ENCODE measurements at places on chromosomes 2 and 18.

DNA sequence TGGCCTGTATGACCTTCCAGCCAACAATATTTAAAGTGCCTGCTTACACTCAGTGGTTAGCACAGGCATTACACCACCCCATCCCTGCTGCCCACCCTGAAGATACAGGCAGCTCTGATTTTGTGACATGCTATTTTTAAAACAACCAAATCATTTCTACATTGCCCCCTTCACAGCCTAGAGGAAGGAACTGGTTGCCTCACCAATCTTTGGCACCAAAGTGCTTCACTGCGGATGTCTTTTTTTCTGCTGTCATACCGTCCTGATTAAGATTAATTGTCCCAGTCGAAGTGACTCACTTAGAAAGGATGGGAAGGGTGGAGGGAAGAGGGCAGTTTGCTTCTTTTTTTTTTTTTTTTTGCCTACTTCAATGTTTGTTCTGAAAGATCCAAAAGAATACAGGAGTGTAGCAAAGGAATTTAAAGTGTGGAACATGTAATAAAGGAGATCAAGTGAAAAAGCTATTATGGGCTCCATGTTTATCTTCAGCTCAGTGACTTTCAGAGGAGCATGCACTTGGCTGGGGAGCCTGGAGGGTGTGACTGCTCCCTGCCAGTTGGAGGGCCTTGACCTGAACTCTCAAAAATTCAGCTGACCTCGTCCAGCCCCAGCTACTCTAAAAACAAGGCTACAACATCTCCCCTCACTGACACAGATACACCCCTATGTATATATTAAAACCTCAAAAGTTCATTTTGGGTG, 501.1 kb upstream of the TNP1 start:
- DNase-seq = no peak

DNA sequence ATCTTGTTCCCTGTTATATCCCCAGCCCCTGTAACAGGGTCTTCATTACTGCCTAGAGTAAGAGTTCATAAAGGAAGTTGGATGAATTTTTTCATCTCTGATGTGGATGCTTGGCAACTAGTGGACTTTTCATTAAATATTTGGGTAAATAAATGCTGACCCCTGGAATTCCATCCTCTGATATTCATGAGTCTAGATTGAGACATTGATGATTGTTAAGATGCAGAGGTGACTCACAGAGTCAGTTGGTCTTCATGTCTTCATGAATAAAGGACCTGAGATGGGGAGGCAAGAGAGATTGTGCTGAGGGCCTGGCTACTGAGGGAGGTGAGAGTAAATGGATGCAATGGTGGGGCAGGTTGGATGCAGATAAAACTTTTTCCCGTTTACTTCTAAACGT, 132.7 kb upstream of the NT5C1B start:
- DNase-seq = no peak

DNA sequence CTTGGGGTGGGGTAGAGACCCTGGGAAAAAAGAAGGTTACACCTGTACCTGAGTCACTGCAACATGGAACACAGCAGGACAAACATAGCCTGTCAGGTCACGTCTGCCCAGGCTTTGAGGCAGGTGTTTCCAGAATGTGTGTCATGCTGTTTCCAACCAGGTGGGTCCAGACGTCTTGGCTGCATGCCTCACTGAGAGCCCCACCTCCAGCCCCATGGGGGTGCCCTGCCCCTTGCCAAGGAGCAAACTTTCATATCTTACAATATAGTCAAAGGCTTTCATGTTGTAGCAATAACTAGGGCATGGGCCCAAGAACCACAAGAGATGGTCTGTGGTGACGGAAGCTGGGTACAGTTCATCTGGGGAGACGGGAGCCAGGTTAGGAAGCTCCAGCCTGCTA, 499.7 kb downstream of the BCL11A start:
- DNase-seq = peak; percentile 81

- no peak for DNase-seq
Measured at GRCh38 chr2:170408461-170409163, 230.7 kb downstream of the MYO3B start.

DNA sequence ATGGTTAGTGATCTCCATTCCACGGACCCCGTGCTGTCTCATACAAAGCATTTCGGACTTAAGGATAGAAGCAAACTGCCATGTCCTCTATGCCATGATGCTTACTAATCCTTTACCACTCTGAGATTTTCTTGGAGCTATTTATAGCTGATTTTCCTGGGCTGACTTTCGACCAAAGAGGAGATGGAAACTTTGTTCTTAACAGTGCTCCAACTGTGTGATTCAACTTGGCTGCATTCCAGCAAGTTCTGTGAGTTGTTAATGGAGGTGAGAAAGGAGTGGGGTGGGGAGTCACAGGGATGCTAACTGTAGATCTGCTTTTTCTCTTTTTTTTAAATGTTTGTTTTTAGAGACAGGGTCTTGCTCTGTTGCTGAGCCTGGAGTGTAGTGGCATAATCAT, 45.5 kb upstream of the MSH2 start:
- DNase-seq = no peak

DNA sequence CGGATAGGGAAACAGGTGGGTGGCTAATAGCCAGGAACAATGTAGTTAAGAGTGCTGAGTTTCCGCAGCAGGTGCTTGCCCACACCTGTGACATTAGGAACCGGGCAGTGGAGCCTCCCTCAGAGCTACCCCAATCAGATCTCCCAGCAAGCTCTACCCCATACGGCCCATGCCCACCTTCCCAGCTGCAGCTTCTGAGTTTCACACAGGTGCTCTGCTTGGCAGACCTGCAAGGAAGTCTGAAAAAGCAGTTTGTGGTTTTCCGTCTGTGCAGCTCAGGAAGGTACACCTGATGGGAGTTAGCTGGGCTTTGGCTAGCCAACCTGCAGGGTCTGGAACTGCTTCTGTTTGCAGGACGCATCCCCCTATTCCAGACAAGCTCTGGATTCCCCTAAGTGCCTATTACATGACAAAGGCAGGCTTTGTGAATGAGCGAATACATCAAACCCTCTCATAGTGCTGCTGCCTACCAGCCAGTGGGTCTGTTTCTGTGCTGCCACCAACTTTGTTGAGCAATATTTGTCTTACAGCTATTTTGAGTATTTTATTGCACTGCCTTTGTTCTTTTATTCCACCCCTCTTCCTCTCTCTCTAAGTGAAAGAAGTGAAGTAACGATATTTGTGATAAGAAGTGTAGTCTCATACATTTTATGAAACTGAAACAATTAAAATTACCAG, 24.7 kb upstream of the CEP68 start:
- no peak for DNase-seq

- no peak for DNase-seq
Measured at GRCh38 chr2:48733067-48733503, 22.4 kb downstream of the LHCGR start.

DNA sequence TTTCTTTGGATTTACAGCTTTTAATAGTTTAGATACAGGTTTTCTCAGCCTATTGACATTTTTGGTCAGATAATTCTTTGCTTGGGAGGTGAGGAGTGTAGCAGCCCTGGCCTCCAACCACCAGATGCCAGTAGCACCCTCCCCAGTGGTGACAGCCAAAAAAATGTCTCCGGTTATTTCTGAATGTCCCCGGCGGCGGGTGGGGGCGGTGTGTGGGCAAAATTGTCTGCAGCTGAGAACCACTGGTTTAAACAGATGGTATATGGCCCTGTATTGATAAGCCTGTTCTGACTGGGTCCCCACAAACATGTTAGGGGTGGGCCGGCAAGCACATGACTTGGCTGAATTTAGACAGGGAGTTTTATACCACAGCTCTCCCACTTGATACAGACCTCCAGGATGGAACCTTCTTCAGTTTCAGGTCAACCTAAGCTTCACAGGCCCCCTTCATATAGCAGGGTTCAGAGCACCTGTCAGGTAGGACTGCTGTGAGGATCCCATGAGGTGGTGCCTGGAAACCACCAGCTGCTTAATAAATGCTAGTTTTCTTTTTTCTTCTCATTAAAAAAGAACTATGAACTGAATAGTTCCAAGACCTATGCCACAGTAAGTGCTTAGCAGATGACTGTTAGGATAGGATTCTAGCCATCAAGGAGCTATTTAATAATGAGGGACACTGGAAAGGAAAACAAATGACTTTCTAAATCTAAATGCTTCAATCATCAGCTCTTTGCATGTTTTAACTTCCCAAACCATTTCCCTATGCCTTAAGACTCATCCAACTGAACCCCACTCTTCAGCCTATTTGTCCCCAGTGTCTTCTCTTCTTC, 18.1 kb downstream of the LPIN2 start:
- no peak for DNase-seq

- DNase-seq = no peak
Measured at GRCh38 chr2:32990556-32990955, 43.8 kb downstream of the LTBP1 start.

DNA sequence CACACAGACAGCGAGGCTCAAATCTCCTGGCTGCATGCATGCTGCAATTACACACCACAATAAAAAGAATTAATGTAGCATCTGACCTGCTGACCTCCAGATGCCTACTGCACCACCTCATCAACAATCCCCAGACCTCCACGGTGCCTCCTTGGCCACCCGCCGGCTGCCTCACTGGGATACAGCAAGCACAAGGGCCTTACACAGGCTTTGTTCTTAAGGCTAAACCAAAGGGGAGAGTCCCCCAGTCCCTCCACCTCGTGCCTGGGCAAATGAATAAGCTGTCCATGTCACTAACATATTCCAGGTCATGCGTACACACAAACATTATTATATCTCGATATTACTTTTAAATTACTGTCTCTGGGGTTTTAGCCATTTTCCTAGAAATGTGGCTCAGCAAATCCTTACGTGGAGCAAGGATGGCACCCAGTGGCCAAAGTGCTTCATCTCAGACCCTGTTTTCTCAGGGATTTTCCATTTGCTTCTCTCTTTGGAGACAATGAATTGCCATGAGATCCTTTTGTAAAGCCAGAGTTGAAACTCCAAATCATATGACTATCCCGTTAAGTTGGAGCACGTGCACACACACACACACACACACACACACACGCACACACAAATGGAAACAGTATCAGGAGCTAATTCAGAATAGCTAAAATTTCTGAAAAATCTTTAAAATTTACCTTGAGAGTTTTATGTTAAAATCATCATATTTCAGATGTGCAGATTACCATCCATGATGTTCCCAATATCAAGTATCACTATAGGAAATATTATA, 313.8 kb downstream of the PDE11A start:
- peak; percentile 20 for DNase-seq

DNA sequence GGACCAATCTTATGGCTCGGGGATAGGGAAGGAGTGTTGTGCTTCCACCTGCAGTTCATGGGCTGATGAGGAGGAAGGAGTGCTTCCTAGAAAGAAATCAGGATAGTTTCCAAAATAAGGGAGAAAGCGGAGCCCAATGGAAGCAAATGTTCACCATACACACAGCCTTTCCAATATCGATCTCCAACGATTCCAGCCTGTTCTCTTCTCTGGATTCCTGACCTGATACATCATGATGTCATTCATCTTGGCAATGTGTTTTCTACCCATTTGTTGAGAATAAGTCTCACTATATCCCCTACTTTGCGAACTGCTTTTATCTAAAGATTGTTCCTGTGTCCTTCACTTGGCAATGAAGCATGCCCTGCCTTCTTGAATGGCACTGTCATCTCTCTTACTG, 205.3 kb upstream of the SIX2 start:
- no peak for DNase-seq

GRCh38 chr2:235433860-235434259, 60.0 kb upstream of the AGAP1 start:
- DNase-seq = no peak

DNA sequence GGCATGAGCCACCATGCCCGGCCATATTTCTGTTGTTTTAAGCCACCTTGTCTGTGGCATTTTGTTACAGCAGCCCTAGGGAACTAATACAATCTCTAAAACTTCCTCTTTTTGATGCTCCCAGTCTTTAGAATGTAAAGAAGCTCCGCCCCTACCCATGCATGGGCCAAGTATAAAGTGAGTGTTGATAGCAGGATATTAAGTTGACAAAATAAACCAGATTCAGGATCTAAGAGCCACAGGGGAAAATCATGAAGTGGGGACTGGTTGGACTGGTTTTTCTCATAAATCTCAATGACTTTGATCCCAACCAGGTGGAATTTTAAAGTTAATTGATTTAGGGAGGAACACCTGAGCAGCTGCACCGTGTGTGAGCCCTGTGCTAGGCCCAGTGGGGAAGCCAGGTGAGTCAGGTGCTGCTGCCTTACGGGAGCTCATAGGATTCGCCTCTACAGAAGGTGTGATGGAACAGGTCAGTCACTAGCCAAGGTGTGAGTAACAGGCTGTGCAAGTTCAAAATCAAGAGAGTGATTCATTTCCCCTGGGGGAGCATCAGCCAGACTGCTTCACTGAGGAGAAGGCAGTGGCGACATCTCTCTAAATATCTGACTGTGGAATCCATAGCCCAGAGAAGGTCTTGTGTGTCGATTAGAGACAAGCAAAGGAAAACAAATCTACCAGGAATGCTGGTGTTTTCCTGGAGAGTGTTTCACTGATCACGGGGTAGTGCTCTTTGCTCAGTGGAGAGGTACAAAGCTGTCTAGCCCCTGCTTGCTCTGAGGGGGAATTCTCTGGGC, 63.0 kb upstream of the MSH2 start:
- DNase-seq = no peak

- DNase-seq = no peak
Measured at GRCh38 chr18:32177530-32177929, 12.3 kb upstream of the MEP1B start.

- DNase-seq = no peak
Measured at GRCh38 chr2:215728504-215729065, 284.8 kb downstream of the MREG start.

DNA sequence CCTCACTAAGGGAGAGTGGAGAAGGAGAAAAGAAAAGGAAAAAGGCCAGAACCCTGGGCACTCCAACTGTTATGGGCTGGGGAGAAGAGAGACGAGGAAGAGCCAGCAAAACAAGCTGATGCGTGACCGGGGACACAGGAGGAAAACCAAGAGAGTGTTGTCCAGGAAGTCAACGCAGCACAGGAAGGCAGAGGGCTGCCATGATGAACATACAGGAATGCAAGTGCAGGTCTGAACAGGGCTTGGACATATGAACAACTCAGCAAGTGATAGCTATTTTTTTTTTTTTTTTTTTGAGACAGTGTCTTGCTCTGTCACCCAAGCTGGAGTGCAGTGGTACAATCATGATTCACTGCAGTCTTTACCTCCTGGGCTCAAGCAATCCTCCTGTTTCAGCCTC, 28.4 kb downstream of the SIX3 start:
- no peak for DNase-seq

DNA sequence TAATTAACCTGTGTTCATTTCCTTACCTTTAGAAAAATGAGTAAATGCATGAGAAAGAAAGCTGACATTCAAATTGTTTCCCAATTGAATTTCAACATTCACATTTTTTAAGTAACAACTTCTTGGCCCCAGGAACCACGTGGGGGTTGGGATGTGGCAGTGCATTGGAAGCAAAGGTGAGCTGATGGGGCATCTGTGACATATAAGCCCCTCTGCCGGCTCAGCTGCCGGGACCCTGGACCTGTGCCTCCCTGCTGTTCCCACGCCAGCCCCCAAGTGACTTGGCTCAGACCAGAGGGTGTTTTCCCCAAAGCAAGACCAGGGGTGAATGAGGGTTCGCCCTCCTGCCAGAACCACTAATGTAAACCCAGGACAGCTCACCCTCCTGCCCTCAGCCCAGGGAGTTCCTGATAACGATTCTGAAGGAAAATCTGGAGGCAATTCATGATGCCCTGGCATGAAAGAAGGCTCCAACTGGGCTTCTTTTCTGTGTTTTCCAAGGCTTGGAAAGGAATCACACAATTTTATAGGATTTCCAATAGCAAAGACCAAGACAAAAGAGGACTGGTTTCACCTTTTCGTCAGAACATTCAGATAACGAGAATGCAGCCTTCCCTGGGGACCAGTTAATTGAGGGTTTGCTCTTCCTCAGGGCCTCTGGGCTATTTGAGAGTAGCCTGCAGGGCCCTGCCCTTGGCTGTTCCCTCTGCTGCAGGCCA, 193.2 kb upstream of the TWIST2 start:
- DNase-seq = no peak
